ENCODE measurements at places on chromosomes 3 and 15. TPM values are rescaled to one million over a fixed set of nuclear protein-coding genes. Genes with fewer than 3 reads are reported as not detected.

- no peak for DNase-seq
- H3K27me3 ChIP-seq: peaks cover 4% of the 10 kb centered on the region
- no peaks in the 10 kb centered on the region for H3K36me3 ChIP-seq
- H3K4me3 ChIP-seq: no peak overlapping the region
Observed at GRCh38 chr3:39191773-39192172, 622 bp downstream of the XIRP1 start.

DNA sequence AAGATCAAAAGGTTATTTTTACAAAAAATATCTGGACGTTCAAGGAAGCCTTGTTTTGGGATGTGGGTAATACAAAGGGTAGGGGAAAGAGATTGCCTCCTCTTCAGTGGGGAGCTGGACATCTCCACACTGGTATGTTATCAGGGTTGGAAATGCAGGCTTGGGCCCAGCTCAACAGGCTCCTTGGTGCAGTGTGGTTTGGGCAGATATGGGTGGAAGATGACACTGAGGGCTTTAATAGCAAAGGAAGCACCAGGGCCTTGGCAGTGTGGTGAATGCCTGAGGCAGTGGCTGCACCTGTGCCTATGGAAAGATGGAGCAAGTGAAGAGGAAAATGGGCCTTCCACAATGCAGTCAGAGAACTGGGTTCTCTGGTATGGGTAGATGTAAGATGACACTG, 11.2 kb upstream of the MED12L start:
- no peaks in the 10 kb centered on the region for H3K36me3 ChIP-seq
- no peak overlapping the region for H3K4me3 ChIP-seq
- no peak overlapping the region for H3K27ac ChIP-seq
- H3K4me1 ChIP-seq: no peaks in the 10 kb centered on the region
- peaks cover 11% of the 10 kb centered on the region for H3K27me3 ChIP-seq

- DNase-seq: no peak
- no peaks in the 10 kb centered on the region for H3K4me1 ChIP-seq
- no peaks in the 10 kb centered on the region for H3K36me3 ChIP-seq
- H3K27me3 ChIP-seq: no peaks in the 10 kb centered on the region
Observed at GRCh38 chr15:46786590-46787285, 930.6 kb upstream of the SEMA6D start.

DNA sequence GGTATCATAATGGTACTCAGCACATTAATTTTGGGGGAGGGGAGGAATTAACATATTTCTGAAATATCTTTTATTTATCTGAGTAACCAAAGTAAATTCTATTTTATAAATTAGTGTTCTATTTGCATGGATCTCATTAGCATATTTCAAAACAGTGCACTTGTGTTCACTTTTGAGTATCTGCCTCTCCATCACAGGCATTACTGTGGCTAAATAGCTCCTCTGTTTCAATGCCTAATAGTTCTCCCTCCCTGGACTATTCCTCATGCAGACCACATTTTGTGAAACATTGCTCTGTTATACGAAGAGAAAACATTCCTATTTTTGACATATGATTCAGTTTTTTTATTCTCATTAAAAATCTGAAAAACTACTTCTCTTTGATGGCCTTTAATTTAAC, 1127.8 kb downstream of the TUSC7 start:
- no peak overlapping the region for H3K4me3 ChIP-seq
- no peak for DNase-seq
- no peak overlapping the region for H3K27ac ChIP-seq
- H3K27me3 ChIP-seq: no peaks in the 10 kb centered on the region

DNA sequence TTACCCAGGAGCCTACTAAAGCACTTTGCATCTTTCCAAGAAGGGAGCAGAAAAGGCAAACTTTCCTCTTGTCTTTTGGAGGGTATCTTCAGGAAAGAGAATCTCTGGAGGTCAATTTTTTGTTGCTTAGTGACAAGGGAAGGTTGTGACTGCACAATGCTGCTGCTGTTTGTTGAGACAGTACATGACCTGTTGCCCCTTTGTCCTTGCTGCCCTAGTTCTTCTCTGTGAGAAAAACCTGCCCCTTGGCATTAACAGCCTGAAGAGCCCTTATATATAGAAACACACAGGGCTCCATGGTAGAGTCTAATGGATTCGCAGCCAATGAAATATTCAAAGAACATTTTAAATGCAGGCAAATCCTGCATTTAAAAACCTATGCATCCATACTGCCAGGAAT, 20.3 kb downstream of the KLHDC8B start:
- peaks cover 9% of the 10 kb centered on the region for H3K27me3 ChIP-seq
- H3K4me3 ChIP-seq: no peak overlapping the region
- no peaks in the 10 kb centered on the region for H3K4me1 ChIP-seq

- no peaks in the 10 kb centered on the region for H3K36me3 ChIP-seq
- peak overlapping the region; percentile 98 for H3K27ac ChIP-seq
- no peak for DNase-seq
- H3K27me3 ChIP-seq: peaks cover 2% of the 10 kb centered on the region
Observed at GRCh38 chr3:115784739-115785536, 161.6 kb downstream of the GAP43 start.

- H3K4me3 ChIP-seq: no peak overlapping the region
- no peaks in the 10 kb centered on the region for H3K36me3 ChIP-seq
- no peaks in the 10 kb centered on the region for H3K27me3 ChIP-seq
- H3K27ac ChIP-seq: no peak overlapping the region
Observed at GRCh38 chr3:7630925-7631324, 770.0 kb downstream of the GRM7 start.

- no peaks in the 10 kb centered on the region for H3K27me3 ChIP-seq
- H3K36me3 ChIP-seq: no peaks in the 10 kb centered on the region
- DNase-seq: no peak
- H3K4me3 ChIP-seq: no peak overlapping the region
Observed at GRCh38 chr3:98846101-98846500, 55.4 kb downstream of the DCBLD2 start.

DNA sequence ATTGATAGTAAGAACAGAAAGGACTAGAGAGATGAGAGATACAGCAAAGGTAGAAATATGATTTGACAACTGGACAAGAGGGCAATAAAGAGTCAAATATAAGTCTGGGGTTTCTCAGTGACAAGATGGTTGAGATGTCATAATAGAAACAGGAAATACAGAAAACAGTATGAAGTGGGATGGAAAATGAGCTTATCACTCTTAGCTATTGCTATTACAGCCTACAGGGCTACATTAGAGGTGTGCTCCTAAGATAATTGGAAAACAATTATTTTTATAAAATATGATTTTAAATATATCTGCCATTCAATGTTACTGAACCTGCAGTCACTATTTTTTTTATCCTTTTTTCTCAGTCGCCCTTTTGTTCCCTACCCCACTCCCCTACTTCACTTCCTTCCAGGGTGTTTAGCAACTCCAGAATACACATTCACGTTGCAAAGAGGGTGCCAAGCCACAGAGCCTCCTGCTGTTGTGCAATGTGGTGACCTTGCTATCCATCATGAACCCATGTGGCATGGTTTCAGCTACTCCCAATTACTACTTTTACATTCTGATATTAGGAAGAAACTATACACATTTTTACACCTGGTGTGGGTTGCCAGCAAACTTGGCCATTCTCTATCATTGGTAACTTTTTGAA, 6.0 kb downstream of the NRG4 start:
- no peak overlapping the region for H3K4me3 ChIP-seq

DNA sequence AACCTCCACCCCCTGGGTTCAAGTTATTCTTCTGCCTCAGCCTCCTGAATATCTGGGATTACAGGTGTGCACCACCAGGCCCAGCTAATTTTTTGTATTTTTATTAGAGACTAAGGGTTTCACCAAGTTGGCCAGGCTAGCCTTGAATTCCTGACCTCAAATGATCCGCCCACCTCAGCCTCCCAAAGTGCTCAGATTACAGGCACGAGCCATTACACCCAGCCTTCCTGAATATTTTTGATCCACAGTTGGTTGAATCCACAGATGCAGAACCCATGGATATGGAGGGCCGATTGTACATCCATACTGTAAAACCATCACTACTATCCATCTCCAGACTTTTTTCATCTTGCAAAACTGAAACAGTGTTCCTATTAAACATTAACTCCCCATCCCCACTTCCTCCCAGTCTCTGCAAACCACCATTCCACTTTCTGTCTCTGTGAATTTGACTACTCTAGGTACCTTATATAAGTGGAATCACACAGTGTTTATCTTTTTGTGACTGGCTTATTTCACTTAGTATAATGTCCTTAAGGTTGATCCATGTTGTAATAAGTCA, 8.2 kb upstream of the TMEM62 start:
- peaks cover 23% of the 10 kb centered on the region for H3K27me3 ChIP-seq
- no peak for DNase-seq
- H3K4me3 ChIP-seq: no peak overlapping the region
- H3K27ac ChIP-seq: no peak overlapping the region
- no peaks in the 10 kb centered on the region for H3K36me3 ChIP-seq

GRCh38 chr15:70348226-70348543, 250.5 kb upstream of the TLE3 start:
- peaks cover 6% of the 10 kb centered on the region for H3K4me1 ChIP-seq
- H3K4me3 ChIP-seq: no peak overlapping the region
- no peak overlapping the region for H3K27ac ChIP-seq
- DNase-seq: no peak
- no peaks in the 10 kb centered on the region for H3K36me3 ChIP-seq
- H3K27me3 ChIP-seq: peaks cover 31% of the 10 kb centered on the region

GRCh38 chr3:53808496-53808895, 37.7 kb downstream of the CHDH start:
- H3K36me3 ChIP-seq: no peaks in the 10 kb centered on the region
- H3K27me3 ChIP-seq: no peaks in the 10 kb centered on the region
- H3K4me1 ChIP-seq: no peaks in the 10 kb centered on the region
- H3K4me3 ChIP-seq: no peak overlapping the region

DNA sequence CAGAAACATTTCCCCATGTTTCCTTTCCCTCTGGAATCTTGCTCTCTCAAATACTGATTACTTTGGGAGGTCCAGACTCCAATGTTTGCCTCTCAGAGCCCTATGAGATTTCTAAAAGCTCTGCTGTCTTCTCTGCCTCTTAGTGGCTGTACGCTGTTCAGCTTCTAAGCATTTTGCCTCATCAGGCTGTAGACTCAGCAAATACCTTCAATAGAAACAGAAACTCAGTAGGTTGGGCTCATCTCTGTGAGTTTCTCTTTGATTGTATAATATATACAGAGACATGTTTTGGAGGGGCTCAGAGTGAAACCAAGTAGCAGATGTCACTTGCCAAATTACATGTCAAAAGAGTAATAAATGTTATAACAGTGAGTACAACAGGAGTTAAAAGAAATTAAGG, 380.8 kb upstream of the MEIS2 start:
- no peaks in the 10 kb centered on the region for H3K27me3 ChIP-seq
- no peak for DNase-seq
- no peaks in the 10 kb centered on the region for H3K4me1 ChIP-seq
- no peak overlapping the region for H3K4me3 ChIP-seq

GRCh38 chr15:69997813-69998212, 99.9 kb downstream of the TLE3 start:
- no peaks in the 10 kb centered on the region for H3K4me1 ChIP-seq
- H3K27ac ChIP-seq: no peak overlapping the region
- no peak for DNase-seq
- no peak overlapping the region for H3K4me3 ChIP-seq
- no peaks in the 10 kb centered on the region for H3K36me3 ChIP-seq
- H3K27me3 ChIP-seq: peaks cover 17% of the 10 kb centered on the region

DNA sequence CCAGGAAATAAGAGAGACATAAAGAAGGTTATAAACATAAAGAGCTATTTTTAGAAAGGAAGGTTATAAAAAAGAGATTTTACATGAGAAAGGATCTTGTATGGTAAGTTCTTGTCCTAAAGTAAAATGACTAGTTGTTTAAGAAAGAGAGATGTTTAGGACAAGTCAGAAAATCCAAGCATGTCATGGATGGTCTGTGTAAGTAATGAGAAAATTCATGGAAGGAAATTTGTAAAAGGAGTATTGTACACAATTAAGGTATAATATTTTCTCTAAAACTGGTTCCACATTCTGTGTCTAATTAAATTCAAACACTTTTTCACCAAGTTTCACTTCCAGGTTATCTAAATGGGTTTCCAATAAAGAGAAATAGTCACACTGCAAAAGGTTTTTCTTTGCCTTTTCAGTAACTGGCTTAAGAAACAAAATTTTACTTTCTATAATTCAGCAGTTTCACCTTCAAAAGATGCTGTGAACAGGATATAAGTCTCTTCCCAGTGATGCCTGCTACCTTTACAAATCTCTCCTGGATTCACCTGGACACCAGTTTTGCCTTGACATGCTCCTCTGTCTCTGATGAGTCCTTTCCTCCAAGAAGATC, 455.7 kb downstream of the ZIC1 start:
- no peak for DNase-seq
- H3K36me3 ChIP-seq: no peaks in the 10 kb centered on the region
- no peaks in the 10 kb centered on the region for H3K27me3 ChIP-seq
- H3K4me1 ChIP-seq: no peaks in the 10 kb centered on the region
- no peak overlapping the region for H3K27ac ChIP-seq
- H3K4me3 ChIP-seq: no peak overlapping the region

GRCh38 chr3:141373232-141373631, 4.9 kb downstream of the ZBTB38 start:
- H3K4me1 ChIP-seq: peaks cover 43% of the 10 kb centered on the region
- H3K27me3 ChIP-seq: no peaks in the 10 kb centered on the region
- no peak overlapping the region for H3K27ac ChIP-seq

DNA sequence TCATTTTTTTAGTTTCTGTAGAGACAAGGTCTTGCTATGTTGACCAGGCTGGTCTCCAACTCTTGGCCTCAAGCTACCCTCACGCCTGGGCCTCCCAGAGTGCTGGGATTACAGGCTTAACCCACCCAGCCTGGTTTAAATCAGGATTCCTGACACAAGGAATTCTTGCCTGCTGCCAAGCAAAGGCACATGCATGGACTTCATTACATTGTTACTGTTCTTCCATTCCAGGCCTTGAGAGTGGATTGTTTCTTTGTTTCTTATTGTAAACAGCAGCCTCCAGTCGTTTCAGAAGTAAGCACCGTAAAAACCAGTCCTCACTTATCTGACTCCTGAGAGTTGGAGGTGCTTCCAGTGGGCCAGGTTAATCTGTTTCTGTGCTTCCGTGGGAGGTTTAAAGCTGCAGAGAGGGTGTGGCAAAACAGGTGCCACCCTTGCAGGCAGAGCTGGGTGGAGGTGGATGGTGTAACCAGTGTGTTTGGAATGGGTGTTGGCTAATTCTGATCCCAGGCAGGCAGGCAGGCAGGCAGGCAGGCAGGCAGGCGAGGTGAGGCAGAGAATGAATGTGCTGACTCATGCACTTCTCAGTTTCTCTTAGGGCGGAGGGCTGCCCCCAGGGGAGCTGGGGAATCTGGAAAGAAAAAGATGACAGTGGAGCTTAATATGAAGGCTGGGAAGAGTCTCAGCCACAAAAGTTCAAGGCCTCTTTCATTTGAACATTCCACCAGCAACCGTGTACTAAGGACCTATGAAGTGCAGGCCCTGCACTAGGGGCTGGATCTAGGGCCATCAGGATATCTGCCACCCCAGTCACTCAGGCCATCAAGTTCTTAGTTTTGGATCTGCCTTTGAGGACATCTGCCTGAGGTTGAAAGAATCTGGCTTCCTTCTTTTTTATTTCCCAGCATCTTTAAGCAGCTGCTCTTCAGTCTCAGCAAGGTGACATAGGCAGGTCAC, 37.0 kb upstream of the CDCP1 start:
- no peaks in the 10 kb centered on the region for H3K36me3 ChIP-seq
- DNase-seq: no peak
- peaks cover 18% of the 10 kb centered on the region for H3K27me3 ChIP-seq
- H3K4me1 ChIP-seq: peaks cover 37% of the 10 kb centered on the region
- H3K4me3 ChIP-seq: no peak overlapping the region
- no peak overlapping the region for H3K27ac ChIP-seq

UBAP1L gene
- 3.5 TPM for total RNA-seq

SAMMSON gene
- not detected for total RNA-seq

CHRNB4 gene
- not detected for total RNA-seq

CIB2 gene
- total RNA-seq: 1.4 TPM

FEZF2 gene
- total RNA-seq: not detected

TMEM207 gene
- not detected for total RNA-seq

NLGN1 gene
- total RNA-seq: not detected
